Liver (tissue), 10 donors: ENCODE measurements at places on chromosomes 4 and X.

DNA sequence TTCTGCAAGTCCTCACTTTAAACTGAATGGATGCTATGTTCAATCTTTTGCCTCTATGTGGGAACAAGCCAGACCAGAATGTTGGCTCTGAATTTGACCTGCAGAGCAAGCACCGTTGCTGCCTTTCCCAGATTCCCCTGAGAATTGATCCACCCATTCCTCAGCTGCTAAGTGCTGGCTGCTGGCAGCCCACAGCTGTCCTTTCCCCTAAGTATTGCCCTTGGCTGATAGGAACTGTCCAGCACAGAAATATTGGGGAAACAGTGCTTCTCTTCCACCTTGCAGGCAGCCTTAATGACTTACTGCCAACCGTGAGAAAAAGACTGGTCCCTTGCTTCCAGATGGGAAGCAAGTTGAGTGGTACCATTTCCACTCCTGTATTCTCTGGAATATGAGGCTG, 475.9 kb downstream of the PDHA2 start:
- DNase-seq: no peak

DNA sequence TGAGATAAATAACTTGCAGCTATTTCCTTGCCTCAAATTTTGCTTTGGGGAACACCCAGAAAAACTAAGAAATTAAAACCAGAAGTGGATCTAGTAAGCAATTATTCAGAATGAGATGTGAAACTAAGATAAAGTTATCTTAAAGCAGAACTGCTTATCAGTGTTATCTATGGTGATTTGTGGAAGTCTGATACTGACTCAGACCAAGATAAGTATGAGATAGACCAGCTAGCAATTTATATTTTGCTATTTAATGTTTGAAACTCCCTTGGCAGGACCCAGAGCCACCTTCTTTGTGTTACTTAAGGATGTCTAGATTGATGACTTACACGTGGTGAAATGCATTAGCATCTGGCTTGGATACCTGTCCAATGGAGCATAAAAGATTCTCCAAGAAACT, 368.1 kb downstream of the EPHA5 start:
- no peak for DNase-seq

DNA sequence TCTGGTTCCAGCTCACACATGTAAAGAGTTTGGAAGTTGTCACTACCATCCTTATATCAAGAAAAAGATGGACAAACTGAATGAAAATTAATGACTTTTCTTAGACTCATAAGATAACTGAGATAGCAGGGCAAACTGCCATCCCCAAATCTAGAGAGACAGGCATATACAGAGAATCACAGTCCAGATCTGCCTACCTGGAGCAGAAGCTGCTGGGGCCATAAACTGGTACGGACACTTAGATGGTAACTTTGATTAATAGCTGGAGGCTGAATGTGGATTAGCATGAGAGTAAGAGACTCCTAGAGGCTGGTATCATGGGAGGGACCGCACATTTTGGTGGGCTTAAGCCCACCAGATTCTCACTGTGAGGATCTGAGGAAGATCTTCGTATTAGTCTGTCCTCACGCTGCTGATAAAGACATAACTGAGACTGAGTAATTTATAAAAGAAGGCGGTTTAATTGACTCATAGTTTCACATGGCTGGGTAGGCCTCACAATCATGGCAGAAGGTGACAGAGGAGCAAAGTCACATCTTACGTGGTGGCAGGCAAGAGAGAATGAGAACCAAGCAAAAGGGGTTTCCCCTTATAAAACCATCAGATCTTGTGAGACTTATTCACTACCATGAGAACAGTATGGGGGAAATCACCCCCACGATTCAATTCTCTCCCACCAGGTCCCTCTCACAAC, 10.8 kb upstream of the POLA1 start:
- no peak for DNase-seq

GRCh38 chr4:36226430-36227227, 17.7 kb downstream of the ARAP2 start:
- DNase-seq: no peak

GRCh38 chr4:140856621-140857062, 100.5 kb upstream of the TBC1D9 start:
- DNase-seq: no peak

DNA sequence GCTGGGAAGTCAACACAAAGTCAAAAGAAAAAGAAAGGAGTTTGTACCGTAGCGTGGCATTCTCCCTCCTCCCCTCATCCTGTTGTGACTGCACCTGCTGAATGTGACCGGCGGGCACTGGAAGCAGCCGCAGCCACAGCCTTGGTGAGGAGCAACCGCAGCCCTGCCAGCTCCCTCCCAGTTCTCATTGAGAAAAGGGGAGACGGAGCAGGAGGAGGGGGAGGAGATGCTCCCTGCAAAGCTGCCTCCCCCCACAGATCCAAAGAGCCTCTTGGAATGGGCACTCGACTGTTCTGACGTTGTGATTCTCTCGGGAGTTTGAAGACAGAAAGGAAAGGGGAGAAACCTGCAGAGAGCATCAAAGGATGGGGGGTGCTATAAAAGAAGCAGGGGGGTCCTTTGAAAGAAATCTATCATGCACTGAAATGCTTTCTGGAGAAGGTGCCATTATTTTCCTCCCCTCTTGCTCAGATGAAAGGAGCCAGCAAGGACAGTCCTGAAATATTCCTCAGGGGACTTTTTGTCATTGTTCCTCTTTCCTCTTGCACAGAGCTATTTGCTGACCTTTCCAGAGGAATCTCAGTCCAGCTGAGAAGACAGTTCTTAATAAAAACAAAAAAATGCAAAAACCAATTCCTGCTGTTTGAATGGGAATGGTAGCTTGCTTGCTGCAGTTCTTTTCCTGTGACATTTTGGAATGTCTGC, 429.7 kb downstream of the MAPK10 start:
- DNase-seq: no peak

GRCh38 chrX:13121020-13121555, 76.7 kb upstream of the FAM9C start:
- DNase-seq: no peak

DNA sequence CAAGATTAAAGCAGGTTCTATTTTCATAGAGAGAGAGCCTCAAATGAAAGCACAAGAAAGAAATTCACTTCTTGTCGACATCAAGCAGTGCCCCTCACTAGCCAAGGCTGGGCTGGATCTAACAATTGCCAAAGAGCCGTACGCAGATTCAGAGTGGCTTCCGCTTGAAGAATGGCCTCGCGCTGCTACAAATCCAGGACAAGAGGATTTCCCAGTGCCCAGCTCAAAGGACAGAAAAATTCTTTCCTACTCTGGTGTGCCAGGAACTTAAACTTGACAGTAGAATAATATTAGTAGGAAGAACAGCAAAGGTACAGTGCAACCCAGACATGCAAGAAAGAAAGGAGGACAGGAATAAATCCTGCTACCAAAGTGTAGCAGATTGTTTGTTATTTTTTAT, 56.5 kb upstream of the PPARGC1A start:
- DNase-seq: no peak

DNA sequence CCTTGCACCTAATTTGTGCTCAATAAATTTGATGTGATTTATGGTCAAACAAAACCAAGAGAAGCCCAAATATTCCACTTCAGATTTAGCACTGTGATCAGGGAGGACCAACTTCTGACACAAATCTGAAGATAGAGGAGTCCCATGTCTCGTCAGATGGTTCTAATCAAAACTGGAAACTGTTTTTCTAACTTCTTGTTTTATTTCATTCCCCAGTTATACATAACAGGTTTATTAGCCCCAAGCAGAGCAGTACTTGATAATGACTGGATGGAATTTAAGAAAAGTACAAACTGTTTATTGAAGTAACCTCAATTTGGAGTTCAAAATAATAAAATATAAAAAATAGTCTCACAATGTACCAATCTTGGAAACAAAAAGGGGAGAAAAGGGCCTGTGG, 310.3 kb downstream of the LDB2 start:
- DNase-seq: no peak

GRCh38 chr4:16759931-16760582, 138.4 kb downstream of the LDB2 start:
- DNase-seq: no peak

GRCh38 chrX:67545893-67546495, 2.2 kb downstream of the AR start:
- no peak for DNase-seq

DNA sequence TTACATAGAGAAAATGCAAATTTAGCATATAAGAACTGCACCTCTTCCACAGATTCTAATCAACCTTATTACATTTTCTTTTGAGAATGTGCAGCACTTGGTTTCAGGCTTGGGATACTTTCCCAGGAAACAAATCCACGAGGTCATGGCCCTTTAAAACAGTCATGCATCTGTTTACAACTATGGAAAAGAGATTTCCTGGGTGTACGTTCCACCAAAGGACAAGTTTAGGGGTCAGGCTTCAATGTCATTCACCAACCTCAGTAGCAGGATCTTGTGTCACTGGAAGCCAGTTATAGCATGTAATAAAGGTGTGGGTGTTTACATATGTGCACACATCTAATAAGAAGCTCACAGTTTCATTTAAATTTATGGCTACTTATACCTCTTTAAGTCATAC, 30.7 kb downstream of the EREG start:
- DNase-seq: no peak

- DNase-seq: no peak
Observed at GRCh38 chr4:1928356-1929239, 57.4 kb downstream of the NSD2 start.

DNA sequence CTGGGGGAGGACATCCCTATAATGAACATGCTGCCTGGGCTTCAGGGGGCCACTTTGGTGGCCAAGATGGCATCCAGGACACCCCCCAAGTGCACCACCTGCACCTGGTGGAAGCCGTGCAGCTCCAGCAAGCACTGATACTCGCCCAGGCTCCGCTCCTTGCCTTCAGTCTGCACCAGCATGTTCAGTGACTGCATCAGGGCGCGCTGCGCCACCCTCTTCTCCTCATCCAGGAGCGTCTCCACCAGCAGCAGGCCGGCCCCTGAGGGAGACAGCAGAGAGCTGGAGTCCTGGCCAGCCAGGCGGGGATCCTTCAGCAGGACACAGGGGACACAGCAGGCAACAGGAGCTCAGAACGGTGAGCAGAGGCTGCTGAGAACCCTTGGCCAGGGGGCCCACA, 11.3 kb upstream of the SLC25A6 start:
- no peak for DNase-seq

GRCh38 chr4:2933566-2934076, 29.6 kb downstream of the NOP14 start:
- DNase-seq: no peak

GRCh38 chr4:14679906-14680305, 322.4 kb upstream of the CPEB2 start:
- no peak for DNase-seq

- no peak for DNase-seq
Observed at GRCh38 chr4:31662951-31663350, 942.8 kb downstream of the PCDH7 start.

GRCh38 chr4:146545102-146545501, 23.4 kb upstream of the SLC10A7 start:
- DNase-seq: no peak

GRCh38 chr4:162104459-162105124, 59.2 kb downstream of the FSTL5 start:
- no peak for DNase-seq

- no peak for DNase-seq
Observed at GRCh38 chr4:39278476-39278875, 87.7 kb downstream of the RFC1 start.

- DNase-seq: no peak
Observed at GRCh38 chr4:8393593-8394038, 46.9 kb downstream of the ACOX3 start.

DNA sequence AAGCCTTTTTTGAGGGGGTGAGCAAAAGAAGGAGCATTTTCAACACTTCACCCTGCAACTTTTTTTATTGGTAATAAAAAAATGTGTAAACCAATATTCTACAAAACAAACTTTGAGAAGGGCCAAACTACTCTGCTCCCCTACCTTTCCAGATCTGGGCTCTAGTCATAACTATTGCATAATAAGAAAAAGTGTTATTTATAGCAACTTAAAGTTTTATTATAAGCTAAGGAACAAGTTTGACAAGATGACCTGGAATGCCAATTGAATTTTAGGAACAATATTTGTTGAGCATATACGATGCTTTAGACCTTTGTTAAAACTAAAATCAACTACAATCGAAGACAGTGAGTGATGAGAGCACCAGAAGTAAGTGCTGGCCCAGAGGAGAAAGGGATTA, 409.6 kb downstream of the IL15 start:
- no peak for DNase-seq

- no peak for DNase-seq
Observed at GRCh38 chr4:26367811-26368210, 47.0 kb downstream of the RBPJ start.

GRCh38 chrX:38166478-38167083, 54.1 kb downstream of the SRPX start:
- no peak for DNase-seq

- no peak for DNase-seq
Observed at GRCh38 chr4:6584865-6585264, 9.9 kb downstream of the MAN2B2 start.
